COR-L47 (cell line): ENCODE measurements at places on chromosomes 1 and 21.

- no peak for DNase-seq
These were observed 57.9 kb upstream of the ENAH start for GRCh38 chr1:225710804-225711203.

DNA sequence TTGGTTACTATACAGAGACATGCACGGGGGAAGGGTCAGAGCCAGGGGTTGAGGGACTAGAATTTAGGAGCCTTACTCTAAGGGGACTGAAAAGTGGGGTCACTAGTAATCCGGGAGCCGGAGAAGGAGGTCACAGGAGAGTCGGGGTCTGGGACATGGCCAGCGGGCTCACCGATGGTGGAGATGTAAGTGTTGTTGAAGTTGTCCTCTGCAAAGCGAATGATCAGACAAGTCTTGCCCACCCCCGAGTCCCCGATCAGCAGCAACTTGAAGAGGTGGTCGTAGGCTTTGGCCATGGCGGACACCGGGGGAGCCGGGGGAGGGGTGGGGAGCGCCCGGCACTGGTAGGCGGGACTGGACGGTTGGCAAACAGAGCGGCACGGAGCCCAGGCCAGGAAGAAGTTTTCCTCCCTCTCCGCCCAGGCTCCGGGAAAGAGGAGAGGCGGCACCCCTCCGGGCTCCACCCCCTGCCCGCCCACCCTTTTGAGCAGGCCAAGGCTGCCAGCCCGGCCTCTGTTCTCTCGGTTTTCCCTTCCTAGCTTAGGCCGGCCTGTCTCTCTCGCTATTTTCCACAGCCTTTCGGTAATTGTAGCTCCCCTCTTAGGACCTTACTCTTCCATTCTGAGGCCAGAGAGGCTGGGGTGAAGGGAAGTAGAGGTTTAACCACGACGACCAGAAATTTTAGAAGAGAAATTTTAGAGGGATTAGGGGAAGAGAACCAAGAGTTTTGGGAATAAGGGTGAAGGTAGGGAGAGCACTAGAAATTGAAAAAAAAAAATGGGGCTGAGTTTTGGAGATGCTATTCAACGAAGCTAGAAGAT, at the start of gene RAB13:
TSS of gene RAB13 (minus strand) at position 399 of the 821 bp plus-strand sequence. CDS start at position 296, 103 bp downstream.
- peak; percentile 65 for DNase-seq

DNA sequence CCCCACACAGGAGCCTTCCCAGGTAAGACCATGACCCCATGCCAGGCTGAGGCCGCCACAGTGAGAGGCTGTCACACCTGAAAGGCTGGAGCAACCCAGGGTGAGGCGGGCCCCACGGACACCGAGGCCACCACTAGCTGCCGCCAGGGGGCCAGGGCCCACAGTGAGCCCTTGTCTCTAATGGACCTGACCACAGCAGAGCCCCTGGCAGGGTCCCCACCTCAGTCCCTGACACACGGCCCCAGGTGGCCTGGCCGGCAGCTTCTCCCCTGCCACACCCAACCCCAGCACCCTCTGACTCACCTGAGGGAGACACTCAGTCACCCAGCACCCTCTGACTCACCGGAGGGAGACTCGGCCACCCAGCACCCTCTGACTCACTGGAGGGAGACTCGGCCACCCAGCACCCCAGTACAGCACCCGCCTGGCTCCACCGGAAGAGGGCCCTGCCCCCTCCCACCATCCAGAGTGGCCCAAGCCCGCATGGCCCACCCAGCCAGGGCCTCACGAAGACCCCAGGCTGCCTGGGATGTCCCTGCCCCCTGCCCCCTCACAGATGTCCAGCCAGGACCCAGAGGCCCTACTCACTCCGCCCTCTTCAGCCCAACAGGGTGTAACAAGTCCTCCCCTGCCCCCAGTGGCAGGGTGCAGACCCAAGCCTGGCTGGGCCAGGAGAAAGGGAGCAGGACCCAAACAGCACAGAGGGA, 4.4 kb downstream of the DVL1 start:
- DNase-seq = no peak

- no peak for DNase-seq
These were observed 162.4 kb upstream of the PTBP2 start for GRCh38 chr1:96559181-96559580.

DNA sequence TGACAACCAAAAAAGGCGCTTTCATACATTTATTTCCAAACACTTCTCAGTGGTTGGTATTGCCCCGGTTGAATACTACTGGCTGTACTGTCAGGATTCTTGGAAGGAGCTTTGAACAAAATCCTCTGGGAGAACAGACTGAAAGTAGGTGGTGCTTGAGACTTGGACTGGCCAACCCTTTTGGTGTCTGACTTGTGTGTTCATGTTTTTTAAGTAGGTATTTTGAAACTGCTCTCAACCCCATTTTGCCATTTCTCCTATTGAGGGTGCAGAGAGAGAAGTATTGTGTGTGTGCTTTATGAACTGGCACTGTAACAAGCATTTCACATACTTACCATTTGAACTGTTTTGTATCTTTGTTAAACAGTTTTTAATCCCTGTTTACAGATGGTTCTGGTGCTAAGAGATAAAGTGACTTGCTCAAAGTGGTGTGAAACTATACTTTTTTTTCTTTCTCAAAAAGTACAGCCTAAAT, 21.2 kb downstream of the ARID1A start:
- DNase-seq = no peak

DNA sequence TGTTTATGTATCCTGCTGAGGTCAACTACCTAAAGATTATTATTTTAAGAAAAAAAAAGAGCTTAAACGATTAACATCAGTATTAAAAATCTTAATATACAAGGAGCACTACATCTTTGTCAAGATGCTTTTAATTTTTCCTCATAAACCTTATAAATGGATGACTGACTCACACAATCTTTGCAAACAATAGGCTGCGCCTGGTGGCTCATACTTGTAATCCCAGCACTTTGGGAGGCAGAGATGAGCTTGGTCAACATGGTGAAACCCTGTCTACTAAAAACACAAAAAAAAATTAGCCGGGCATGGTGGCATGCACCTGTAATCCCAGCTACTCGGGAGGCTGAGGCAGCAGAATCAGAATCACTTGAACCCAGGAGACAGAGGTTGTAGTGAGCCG, 1.7 kb downstream of the KHDC4 start:
- no peak for DNase-seq

DNA sequence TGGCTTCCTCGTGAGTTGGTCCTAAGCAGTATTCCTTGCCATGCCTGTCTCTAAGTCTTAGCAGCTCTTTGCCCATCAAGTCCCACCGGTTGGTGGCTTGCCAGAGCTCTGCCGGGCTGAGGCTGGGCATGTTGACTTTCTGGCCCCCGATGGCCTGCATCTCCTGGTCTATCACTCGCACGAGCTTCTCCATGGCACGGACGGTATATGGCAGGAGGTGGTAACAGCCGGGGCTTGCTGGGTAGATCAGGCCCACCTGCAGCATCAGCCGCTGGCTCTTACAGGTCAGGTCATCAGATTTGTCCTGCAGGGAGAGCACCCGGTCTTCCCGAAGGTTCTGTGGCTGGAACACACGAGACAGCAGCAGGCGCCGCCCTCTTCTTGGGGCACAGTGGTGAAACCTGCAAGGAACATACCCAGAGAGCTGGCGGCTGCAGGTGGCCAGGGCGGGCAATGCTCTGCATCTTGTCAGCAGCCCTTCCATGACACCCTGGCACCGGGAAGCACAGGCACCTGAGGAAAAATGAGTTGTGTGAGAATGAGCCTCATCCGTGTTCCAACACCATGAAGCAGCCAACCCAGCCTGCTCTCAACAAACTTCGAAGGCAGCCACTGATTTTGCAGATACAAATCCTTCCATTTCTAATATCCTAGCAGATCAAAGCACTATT, 5.5 kb downstream of the PARS2 start:
- no peak for DNase-seq

DNA sequence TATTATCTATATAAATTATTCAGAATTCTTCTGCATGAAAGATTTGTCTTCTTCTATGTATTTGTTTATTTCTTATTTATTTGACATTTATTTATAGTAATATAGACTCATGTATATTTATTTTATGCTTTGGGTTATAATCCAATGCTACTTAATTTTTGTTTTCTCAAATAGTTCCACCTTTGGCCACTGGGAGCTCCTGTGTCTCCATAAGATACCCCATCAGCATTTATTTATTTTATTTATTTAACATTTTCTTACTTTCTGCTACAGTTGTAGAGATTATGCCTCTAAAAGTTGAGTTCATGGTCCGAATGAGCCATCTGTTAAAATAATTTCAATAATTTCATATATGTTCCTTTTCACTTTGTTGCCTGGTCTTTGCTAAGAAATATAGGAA, 289.4 kb downstream of the ADGRL2 start:
- DNase-seq = no peak

DNA sequence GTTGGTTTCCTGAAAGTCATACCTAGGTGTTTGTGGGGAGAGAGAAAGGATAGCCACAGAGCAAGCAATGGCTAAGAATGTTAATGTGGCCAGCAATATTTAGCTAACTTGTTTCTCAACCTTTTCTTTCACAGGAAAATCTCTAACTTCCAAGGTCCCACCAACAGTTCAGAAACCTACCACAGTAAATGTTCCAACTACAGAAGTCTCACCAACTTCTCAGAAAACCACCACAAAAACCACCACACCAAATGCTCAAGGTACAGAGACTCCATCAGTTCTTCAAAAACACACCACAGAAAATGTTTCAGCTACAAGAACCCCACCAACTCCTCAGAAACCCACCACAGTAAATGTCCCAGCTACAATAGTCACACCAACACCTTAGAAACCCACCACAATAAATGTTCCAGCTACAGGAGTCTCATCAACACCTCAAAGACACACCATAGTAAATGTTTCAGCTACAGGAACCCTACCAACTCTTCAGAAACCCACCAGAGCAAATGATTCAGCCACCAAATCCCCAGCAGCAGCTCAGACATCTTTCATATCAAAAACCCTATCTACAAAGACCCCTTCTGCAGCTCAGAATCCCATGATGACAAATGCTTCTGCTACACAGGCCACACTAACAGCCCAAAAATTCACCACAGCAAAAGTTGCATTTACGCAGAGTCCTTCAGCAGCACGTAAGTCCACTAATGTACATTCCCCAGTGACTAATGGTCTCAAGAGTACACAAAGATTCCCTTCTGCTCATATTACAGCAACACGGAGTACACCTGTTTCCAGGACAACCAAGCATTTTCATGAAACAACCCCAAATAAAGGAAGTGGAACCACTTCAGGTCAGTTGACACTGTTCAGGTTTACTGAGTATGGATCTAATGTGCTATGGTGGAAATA, 15.3 kb downstream of the CD55 start:
- no peak for DNase-seq

DNA sequence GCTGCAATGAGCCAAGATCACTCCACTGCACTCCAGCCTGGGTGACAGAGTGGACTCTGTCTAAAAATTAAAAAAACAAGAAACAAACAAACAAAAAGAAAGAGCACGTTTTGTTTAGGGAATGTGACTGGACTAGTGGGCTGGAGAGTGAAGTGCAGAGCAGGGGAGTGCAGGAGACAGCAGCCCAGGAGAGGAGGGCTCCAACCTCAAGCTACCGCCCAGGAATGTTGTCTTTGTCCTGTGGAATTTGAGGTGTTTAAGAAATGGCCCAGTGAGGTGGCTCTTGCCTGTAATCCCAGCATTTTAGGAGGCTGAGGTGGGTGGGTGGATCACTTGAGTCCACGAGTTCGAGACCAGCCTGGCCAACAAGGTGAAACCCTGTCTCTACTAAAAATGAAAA, 42.4 kb upstream of the MTF2 start:
- DNase-seq = no peak

DNA sequence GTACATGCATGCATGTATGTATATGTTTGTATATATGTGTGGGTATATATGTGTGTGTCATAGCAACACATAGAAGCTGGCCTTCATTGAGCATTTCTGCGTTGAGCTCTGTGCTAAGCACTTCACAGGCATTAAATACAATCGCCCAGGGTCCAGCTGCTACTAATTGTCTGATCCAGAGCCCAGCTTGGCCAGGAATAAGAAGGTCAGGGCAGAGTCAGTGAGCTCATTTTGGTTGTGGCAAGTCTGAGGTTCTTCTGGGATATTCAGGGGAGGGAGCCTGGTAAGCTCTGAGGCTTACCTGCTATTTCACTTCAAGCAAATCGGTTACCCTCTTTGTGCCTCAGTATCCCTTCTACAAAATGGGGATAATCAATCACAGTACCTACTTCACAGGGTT, 59.6 kb downstream of the FOXO6 start:
- DNase-seq = no peak

DNA sequence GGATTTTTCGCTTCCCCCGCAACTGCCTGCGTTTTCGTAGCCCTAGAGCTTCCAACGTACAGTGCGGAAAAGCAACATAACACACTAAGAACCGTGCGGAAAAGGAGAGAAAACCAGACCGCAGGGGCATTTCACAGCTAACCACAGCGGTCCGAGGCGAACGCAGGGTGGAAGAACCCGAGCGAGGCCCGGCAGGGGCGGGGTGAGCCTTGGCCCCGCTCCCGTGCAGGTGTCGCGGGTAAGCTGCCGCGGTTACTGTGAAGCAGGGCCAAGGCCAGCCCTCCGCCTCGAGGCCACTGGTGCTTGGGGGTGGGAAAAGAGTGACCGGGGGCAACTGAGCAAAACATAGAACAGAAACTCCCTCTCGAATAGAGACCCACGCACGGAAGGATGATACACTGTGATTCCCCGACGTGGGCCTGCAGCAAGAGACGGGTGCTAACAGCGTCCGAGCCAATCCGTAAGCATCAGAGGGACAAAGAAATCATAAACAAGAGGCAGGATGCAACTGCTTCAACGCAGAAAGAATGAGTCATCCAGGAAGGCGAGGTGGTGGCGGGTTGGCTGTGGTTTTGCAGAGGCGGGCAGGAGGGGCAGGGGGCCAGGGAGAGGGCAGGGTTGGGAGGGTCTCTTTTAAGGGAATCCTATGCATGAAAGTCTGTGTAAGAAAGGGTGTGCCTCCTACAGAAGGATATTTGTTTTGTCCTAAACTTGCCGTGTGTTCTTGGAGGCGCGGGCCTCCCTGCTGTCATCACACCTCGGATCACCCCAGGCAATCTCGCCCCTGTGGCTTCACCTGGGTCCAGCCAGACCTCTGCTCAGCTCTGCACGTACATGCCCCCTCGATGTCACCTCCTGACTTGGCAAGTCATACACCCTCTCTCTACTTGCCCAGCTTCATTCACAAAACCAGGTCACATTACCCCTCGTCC, 7.3 kb downstream of the GNG4 start:
- peak; percentile 61 for DNase-seq
